Left colon (tissue), 2 donors: ENCODE measurements at places on chromosomes 7 and 10. TPM values are rescaled to one million over a fixed set of nuclear protein-coding genes. Genes with fewer than 3 reads are reported as not detected.

GRCh38 chr7:133668296-133669060 lies 415.6 kb downstream of the EXOC4 start:
- DNase-seq, result no peak

- no peak for DNase-seq
Observed at GRCh38 chr10:6999232-6999925, 411.5 kb downstream of the SFMBT2 start.

- DNase-seq, result no peak
Observed at GRCh38 chr7:108171164-108171563, 41.0 kb upstream of the LAMB4 start.

GRCh38 chr7:138164804-138165203 lies 88.5 kb downstream of the AKR1D1 start:
- DNase-seq, result no peak

DNA sequence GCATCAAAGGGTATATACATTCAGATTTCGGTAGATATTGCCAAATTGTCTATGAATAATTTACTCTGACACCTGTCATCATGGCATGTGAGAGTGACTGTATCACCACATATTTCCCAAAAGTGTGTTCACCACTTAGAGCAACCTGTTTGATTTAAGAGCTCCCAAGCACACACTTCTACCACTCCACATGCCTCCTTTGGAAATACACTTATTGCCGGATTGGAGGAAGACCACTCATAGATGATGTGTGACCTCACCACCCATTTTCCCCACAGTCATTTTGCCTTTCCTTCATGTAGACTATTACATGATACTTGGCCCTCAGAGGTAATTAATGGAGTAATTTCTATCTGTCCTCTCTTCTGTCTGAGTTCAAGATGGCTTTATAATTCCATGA lies 75.5 kb downstream of the SLC16A9 start:
- DNase-seq, result no peak

The NEUROG3 gene
- total RNA-seq, result 2.4 TPM

The TMEM26 gene
- 0.75 TPM for total RNA-seq

The GPR22 gene
- total RNA-seq, result not detected

The INHBA gene
- 0.42 TPM for total RNA-seq

The MEIG1 gene
- not detected for total RNA-seq

The NME8 gene
- total RNA-seq, result not detected
